Right lung (tissue), 10 donors: ENCODE measurements at places on chromosomes 2 and 18. TPM values are rescaled to one million over a fixed set of nuclear protein-coding genes. Genes with fewer than 3 reads are reported as not detected.

HDAC4 gene
- polyA plus RNA-seq = 9.9 TPM

ZDBF2 gene
- polyA plus RNA-seq = 7.8 TPM

RRM2 gene
- 76.4 TPM for polyA plus RNA-seq

STON1 gene
- 15.0 TPM for polyA plus RNA-seq

SAG gene
- 0.17 TPM for polyA plus RNA-seq
